ENCODE measurements at places on chromosomes 6 and 20.

GRCh38 chr20:31666258-31667042 lies 28.7 kb downstream of the COX4I2 start:
- DNase-seq: no peak

- DNase-seq: no peak
Observed at GRCh38 chr6:12748815-12749521, 32.4 kb downstream of the PHACTR1 start.

DNA sequence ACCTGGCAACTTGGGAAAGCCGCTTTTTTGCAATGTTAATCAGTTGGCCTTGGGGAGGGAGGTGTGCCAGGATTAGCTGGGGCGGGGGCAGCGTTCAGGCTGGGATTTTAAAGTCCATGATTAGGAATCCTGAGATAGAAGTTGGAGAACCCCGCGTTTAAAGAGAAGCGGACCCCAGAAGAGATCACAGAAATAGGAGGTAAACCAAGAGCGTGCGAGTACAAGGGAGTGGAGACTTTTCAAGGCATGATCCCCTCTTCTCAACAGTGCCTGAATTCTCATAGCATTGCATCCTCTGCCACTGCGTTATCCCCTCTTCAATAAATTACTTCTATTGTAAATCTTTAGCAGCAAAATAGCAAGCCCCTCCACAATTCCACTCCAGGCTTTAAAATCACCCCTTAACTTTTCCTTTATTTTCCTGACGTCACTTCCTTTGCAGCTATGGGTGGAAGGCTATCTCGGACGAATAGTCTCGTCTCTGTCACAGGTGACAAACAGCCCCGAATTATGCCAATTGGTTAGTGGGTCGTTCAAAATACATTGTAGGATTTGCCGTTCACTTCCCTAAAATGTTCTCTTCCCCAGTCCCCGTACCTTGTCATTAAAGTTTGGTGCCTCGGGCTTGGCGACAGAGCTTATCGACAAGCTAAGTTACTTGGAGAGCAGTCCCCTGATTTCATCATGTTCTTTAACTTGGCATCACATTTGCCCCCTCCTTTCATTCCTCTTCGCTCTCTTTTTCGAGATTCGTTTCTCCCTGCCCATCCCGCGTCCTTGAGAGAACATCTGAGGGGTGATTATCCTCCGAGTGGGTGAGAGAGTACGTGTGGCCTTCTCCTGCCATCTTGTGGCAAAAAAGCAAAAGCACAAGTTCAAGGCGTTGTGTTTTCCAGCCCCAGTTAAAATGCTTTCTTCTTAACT lies 17.1 kb downstream of the OR2B2 start:
- peak; percentile 38 for DNase-seq

DNA sequence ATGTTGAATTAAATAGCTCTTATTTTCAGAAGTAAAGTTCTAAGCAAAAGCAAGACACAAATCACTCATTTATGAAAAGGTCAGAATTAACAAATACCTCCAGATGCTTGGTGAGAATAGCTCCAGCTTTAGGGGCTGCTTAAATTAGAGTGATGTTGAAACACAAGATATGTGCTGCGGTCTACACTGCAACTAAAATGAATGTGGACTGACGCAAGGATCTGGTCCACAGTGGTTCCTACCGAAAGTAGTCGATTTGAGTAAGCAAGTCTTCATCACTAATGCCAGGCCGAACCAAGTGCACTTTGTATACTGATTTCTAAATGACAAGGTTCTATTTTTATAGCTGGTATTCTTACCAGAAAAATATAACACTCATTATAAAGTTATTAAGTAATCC lies 96.3 kb downstream of the PRDM1 start:
- DNase-seq: no peak

- no peak for DNase-seq
Observed at GRCh38 chr6:63440057-63440456, 120.3 kb upstream of the LGSN start.

GRCh38 chr6:38212579-38212978 lies 393.1 kb downstream of the ZFAND3 start:
- DNase-seq: no peak

DNA sequence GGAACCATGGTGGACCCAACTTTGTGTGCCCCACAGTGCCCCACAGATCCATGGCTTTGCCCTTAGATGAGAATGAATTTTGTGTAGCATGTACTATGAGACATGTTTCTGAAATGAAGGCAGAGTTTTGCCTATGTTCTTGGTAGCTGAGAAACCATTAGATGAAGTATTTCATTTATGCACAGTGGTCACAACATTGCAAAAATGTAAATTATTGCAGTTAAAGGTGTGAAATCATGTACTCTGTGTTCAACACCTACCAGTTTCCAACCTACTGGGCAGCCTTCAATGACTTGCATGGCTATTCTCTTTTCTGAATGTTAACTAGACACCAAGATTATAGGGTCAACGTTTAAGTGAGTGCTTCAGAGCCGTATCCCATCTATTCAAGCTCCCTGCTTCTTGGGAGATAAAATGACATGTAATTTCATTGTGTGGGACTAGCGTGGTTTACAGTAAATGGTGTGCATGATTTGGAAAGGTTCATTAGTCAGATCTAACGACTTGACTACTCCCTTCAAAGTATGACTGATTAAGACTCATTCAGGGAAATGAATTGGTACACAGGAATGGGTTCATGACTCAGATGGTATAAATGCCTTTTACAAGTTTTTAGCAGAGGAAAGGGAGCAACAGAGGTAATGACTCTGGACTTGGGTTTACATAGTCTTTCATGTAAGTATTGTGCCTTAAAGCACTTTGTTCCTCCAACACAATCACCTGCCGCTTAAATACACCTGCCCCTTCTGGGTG lies 106.1 kb upstream of the AKIRIN2 start:
- DNase-seq: no peak

GRCh38 chr6:7125290-7125689 lies 17.5 kb downstream of the RREB1 start:
- no peak for DNase-seq

GRCh38 chr6:32962213-32962826 lies 6.1 kb upstream of the BRD2 start:
- no peak for DNase-seq

GRCh38 chr6:168851460-168852375 lies 401.9 kb downstream of the THBS2 start:
- no peak for DNase-seq

GRCh38 chr6:108365478-108365877 lies 70.6 kb downstream of the AFG1L start:
- no peak for DNase-seq

DNA sequence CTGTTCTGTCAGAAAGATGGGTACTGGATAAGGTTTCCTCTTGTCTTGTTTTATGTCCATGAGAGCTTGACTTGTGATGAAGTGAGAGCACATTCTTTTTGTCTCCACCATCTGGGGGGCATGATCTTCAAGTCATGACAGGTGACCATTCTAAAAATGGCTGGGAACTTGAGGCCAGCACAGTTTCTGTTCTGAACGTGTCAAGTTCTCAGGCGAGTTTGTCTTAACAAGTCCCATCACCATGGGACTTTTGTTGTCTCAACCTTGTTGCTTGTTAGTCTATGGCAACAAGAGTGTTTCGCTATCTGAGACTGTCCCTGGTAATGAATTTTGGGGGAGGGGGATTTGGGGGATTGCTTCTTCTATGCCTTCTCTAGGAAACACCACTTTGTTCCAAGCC lies 25.6 kb upstream of the ENPP4 start:
- DNase-seq: no peak

- no peak for DNase-seq
Observed at GRCh38 chr6:15882915-15883314, 220.1 kb upstream of the DTNBP1 start.

DNA sequence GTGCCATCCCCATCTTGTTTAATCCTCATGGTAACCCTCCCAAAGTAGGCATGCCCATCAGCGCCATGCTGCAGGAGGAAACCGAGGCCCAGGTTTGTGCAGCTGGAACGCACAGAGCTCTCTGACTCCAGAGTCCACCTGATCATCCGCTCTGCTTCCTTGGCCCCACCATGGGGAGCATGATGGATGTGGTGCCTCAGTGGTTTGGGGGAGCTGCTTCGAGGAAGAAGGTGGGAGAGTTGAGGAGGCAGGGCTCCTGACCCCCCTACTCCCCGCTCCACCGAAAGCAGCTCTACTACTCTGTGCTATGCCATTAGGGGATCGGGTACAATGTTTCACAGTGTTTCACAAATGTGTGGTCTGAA lies 52.2 kb downstream of the TGM2 start:
- DNase-seq: no peak

GRCh38 chr6:72643214-72643613 lies 21.4 kb downstream of the KCNQ5 start:
- no peak for DNase-seq

GRCh38 chr20:53129563-53129962 lies 157.4 kb downstream of the TSHZ2 start:
- DNase-seq: no peak
